ENCODE measurements at places on chromosomes 5 and 9.

DNA sequence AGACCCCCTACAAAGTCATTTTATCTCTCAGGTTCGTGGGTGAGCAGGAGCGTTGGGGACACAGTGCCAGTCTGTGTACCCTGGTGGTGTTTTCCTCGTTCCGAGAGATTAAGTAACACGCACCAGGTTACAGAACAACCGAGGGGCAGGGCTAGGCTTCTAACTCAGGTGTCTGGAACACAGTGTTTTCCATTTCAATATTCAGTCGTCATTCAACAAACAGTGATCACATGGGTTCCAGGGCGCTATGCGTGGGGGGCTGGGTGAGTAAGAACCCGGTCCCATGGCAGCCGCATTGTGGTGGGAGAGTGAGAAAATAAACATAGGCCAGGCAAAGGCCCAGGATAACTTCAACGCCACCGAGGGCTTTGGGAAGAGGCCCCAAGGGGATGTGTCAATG lies 55.9 kb upstream of the RNU6ATAC start:
- no peak for DNase-seq

- DNase-seq = no peak
These were observed 27.8 kb upstream of the FAT2 start for GRCh38 chr5:151618907-151619306.

- no peak for DNase-seq
These were observed 152.5 kb upstream of the NFIB start for GRCh38 chr9:14466429-14466818.

DNA sequence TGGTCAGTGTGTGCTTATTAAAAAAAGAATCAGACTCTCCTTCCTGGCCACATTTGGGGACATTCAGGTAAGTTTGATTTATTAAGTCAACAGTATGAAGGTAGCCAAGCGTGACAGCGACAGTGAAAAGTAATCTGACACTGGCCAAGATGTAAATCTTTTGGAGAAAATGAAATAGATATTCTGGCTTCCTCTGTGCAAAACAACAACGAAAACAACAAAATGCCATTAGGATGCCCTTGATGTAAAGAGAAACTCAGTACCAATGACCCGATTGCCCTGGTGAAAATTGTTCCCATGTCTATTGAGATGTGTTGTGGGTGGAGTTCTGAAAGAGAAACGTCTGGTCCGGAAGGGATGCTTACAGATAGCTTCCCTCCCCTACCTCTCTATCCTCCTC lies 267.8 kb downstream of the MAT2B start:
- DNase-seq = no peak

GRCh38 chr5:142847898-142848790 lies 78.0 kb downstream of the ARHGAP26 start:
- no peak for DNase-seq

All from T follicular helper cell (primary cell).